ENCODE measurements at places on chromosomes 1 and 21.

DNA sequence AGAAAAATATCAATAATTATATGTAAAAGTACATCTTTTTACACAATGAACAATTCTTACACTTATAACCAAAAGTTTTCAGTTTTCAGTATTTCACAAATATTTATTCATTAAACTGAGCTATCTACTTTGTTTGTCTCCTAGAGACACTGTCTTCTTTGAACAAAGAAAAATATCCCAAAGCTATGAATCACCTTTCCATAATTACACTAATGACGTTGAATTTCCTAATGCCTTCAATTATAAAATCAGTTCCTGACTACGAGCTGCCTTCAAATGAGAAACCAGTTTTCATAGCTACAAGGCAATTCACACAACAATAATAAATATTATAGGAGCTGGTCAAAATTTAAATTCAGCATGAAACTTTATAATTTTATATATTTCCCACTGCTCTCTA lies 201.8 kb upstream of the BRINP3 start:
- no peak for DNase-seq

DNA sequence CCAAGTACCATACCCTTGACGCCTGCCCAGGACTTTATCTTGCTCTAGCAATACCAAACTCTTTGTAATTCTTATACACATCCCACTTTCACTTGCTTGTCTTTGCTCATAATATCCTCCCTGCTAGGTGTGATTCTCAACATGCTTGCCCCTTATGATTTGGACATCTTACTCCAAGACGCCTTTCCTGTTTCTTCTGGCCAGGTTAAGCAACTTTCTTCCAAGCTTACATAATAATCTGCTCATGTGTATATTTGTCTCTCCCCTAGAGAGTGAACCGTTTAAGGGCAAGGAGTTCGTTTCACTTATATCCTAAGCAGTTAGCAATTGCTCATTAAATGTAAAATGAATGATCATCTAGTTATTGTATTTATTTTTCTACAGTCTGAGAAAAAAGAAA lies 21.8 kb downstream of the CRYZL1 start:
- DNase-seq, result no peak

- no peak for DNase-seq
These were observed 19.3 kb downstream of the IARS2 start for GRCh38 chr1:220113136-220113695.

DNA sequence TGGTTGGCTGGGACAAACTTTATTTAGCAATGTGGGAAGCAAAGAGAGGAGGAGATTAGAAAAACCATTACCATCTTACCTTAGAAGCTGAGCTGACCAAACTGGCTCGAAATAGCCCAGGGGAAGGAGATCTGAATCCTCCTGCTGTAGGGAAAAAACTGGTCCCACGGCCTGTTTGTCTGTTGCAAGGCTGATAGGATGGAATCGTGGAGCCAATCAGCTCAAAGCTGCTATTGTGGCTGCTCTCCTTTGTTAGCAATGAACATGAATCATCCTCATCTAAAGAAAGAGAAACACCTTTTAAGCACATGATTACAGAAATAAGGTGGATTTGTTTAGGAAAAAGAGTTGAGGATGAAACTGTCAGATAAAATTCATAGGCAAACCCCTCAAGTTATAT lies 21.5 kb downstream of the CLSPN start:
- DNase-seq, result no peak

DNA sequence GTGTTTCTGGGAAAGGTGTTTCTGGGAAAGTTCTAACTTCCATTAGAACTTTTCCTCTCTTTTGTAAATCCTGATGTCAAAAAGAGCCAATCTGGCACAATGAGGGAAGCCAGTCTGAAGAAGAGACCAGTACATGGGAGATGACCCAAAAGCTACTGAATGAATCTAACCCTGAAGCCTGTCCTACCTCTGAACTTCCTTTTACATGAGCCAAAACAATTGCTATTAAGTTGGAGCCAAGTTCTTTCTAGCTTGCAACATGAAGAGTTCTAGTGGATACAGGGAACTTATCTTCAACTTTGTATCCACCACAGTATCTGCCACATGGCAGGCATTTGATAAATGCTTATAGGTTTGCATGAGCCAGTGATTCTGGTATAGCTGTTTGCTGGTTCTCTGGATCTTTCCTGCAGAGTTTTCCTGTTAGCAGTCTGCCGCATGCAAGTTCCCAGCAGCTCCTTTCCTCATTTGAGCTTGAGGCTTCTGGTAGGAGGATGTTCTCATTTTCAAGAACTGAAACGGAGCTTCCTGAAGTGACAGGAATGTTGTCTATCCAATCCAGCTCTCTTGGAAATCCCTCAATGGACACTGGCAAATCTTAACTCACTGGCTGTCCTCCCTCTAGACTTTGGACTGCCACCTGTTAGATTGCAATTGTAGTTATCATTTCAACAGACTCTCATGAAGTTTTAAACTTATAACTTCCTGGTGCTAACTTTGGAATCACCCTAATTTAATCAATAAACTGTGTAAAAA lies 73.1 kb upstream of the LPGAT1 start:
- DNase-seq, result no peak

GRCh38 chr1:182484531-182485257 lies 34.7 kb downstream of the RGSL1 start:
- no peak for DNase-seq

DNA sequence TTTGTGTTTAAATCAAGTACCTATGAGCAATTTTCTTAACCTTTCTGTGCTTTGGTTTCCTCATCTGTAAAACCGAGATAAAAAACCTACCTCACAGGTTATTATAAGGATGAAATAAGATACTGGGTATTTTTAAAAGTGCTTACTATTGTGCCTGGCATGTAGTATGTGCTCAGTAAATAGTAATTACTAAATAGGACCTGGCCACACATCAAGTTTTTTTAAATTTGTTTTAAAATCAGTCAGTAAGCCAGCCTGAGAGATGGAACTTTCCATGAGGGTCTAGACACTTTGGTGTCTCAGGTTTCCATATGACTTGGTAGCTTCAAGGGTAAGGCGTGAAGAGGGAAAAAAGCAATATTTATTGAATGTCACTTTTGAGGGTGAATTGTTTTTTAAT lies 7.0 kb upstream of the ATF3 start:
- no peak for DNase-seq

- no peak for DNase-seq
These were observed 362.4 kb downstream of the HHAT start for GRCh38 chr1:210691039-210691610.

DNA sequence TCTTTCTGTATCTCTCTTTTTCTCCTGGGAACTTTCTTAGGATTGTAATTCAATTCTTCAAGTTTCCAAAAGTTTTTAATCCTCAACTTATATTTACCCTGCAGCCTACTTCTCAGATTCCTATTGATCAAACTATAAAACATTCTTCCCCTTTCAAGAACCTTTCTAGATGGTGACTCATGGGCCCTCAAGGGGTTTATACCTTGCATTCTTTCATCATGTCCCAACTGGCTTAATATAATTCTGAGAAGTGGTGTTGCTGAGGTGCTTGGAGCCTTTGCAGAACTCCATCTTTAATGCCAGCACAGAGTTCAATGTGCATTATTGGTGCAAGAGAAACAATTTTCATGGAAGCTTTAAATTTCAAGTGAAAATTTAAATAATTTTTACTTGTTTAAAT lies 273.4 kb downstream of the VAV3 start:
- no peak for DNase-seq

DNA sequence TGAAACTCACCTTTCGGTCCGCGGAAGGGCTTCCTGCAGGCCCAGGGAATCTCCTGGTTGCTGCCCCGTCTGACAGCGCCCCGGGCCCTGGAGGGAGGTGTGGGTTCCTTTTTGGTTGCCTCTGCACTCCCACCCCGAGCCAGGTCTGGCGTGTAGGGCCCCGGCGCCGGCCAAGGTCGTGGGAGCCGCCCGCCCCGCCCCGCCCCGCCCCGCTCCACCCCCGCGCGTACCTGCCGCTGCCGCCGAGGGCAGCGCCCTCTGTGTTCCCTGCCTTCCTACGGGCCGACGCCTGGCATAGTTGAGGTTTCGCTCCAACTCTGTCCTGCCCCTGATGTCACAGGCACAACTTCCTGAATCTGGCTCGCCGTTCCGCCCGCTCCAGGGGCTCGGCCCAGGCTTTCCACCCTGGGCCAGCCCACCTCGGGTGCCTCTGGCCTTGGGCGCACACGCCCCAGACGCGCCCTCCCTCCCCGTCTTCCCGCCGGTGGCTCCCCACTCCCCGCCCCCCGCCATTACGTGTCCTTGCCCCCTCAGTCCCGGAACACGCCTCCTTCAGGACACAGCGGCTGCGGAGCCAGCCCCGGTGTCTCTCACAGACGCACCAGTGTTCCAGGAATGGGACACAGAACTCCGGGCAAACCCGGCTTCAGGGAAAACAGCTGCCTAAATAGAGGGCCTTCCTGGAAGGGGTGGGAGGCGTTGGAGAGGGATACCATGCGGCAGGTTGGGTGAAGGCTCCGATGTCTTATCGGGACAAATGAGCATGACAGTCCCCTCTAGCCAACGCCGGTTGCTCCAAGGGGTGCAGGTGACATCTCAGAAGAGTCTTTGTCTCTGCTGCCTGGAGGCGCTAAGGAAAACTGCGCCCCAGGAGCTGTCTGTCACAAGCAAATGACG lies at the start of gene KIAA0040:
Gene KIAA0040 (minus strand): TSS at position 147 of the 897 bp plus-strand sequence. CDS start 31,763 bp downstream, outside the sequence.
- DNase-seq, result no peak

GRCh38 chr1:102715150-102715549 lies 393.2 kb downstream of the COL11A1 start:
- DNase-seq, result no peak
